ENCODE measurements at places on chromosomes 5 and 9.
A peak's percentile ranks its signal among the peaks of the same experiment; 100 is the strongest.

GRCh38 chr9:33041432-33042188 is 16.5 kb downstream of the DNAJA1 start:
- no peak for DNase-seq

- DNase-seq, result no peak
Measured at GRCh38 chr9:68832861-68833518, 128.0 kb downstream of the PIP5K1B start.

- DNase-seq, result peak; percentile 48
Measured at GRCh38 chr9:82961504-82962125, 101.3 kb downstream of the RASEF start.

GRCh38 chr9:135514342-135515082 is 6.7 kb upstream of the LCN1 start:
- no peak for DNase-seq

GRCh38 chr9:120713257-120714087 is 798 bp downstream of the MEGF9 start:
- DNase-seq, result no peak

DNA sequence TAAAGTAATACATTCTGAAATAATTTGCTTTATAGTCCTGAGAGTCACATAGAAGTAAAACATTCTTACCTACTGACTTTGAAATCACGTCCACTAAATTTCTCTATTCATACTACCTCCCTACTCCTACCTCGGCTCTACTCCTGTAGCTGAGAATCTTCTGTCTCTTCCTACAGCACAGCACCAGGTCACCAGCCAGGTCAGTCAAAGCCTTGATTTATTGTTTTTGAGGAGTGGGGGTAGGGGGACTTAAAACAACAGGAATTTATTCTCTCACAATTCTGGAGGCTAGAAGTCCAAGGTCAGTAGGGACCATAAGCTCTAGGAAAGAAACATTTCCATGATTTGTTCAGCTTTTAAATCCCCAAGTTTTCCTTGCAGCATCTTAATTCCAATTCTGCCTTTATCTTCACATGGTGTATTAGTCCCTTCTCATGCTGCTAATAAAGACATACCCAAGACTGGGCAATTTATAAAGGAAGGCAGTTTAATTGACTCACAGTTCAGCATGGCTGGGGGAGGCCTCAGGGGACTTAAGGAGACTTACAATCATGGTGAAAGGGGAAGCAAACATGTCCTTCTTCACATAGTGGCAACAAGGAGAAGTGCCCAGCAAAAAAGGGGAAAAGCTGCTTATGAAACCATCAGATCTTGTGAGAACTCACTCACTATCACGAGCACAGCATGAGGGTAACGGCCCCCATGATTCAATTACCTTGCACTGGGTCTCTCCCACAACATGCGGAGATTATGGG is 49.6 kb upstream of the CCNG1 start:
- no peak for DNase-seq

DNA sequence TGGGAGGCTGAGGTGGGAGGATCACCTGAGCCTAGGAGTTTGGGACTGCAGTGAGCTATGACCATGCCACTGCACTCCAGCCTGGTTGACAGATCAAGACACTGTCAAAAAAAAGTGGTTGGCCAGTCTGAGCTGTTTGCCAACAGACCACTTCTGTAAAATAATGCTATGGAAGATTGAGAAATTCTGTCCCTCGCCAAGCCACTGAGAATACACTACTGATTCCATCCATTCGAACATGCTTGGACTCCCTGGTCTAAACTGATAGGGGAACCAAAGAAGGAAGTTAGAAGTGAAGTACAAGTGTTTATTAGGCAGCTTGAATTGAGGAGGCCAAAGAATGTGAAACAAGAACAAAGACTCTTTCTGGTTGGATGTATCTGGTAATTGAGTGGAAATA is 27.2 kb downstream of the ENC1 start:
- DNase-seq, result no peak

DNA sequence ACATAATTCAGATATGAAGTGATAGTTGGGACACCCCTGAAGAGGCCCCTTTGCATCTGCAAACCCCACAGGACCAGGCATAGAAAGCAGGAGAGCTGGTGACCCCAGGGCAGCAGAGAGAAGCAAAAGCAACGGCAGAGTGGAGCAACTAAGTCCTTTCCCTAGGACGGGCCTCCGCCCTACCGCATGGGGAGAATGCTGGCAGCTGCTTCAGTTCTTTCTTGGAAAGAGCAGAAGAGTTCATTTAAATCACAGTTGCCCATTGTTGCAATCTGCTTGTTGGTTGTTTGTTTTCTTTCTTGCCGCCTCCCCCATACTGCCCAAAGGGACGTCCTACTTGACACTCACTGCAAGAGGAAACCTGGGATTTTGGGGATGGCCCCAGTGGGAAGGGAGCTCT is 126.2 kb downstream of the ADAMTS16 start:
- no peak for DNase-seq

- peak; percentile 17 for DNase-seq
Measured at GRCh38 chr9:35690614-35691333, 1.0 kb upstream of the TPM2 start.

- no peak for DNase-seq
Measured at GRCh38 chr9:93642961-93643360, 66.6 kb downstream of the PHF2 start.

DNA sequence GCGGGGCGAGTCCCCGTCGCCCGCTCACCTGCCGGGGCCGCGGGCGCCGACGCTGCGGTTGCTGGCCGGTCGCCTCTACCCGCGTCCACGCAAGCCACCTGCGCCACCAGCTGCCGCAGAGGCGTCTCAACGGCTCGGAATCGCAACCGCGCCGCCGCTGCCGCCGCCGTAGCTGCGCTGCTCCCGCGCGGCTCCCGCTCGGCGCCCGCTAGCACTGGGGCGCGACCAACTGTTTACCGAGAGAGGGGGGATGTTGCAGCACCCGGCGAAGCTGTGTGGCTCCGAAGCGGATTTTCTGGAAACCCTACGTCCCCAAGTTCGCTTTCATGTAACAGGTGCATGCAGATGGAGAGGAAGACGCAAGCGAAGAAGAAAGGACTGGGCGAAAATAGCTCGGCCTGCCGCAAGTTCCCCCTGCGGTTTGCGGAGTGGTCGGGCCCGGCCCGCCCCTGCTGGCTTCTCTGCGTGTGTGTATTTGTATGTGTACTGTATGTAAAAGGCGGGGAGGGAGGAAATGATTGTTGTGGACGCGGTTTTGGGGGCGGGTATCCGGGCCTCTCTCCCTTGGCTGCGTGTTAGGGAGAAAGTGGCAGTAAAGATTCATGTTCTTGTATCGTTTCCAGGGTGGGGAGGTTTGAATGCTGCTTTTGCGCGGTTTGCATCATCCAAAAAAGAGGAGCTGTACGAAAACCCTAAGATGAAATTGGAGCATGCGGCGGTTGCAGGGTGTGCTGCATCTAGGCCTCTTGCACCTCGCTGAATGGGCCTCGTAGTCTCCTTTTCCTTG is at the start of gene PSIP1:
PSIP1 (minus strand) TSS at position 182 of the 787 bp plus-strand sequence. CDS start 782 bp downstream, outside the sequence.
- DNase-seq, result peak; percentile 88

DNA sequence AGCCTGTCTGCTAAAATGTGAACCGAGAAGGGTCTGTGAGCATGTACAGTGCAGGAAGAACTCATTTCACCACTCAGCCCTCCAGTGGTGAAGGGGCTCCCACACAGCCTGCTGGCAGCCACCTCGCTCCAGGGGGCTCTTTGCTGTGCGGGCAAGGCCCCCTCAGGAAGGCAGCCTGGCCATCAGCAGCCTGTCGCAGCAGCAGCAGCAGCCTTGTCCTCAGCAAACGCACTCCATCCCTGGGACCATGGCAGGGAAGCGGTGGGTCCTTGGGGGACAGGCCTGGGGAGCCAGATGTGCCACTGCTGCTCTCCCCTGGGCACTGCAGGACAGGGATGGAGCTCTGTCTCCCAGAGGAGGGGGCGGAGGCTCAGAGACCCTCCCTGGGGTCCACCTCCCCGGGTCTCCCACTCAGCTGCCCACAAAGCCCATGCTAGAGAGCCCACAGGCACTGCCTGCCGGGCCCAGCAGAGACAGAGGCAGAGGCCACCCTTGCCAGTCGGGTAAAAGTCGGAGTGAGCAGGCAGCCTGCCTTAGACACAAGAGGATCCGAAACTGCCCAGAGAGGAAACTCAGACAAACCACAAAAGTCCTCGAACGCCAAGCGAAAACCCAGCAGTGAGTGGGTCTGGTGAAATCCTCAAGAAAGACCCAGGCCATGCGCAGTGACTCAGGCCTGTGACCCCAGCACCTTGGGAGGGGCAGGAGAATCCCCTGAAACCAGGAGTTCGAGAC is 8.0 kb downstream of the BRD3 start:
- DNase-seq, result peak; percentile 30

DNA sequence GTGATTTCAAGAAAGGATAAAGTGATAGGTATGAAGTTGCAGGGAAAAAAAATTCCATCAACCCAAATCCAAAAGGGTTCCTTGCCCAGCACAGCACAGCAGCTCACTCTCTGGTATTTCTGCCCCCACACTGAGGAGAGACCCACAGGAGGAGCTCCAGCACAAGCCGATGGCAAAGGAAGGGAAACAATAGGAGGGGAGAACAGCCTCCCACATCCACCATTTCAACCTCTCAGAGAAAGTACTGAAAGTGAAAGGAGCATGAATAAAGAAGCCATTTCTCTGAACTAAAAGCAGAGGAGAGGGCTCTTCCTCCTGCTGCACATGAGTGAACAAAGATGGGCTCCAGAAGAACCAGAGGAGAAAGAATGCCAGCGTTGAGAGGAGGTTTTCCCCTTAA is 54.9 kb upstream of the ZSWIM6 start:
- no peak for DNase-seq

DNA sequence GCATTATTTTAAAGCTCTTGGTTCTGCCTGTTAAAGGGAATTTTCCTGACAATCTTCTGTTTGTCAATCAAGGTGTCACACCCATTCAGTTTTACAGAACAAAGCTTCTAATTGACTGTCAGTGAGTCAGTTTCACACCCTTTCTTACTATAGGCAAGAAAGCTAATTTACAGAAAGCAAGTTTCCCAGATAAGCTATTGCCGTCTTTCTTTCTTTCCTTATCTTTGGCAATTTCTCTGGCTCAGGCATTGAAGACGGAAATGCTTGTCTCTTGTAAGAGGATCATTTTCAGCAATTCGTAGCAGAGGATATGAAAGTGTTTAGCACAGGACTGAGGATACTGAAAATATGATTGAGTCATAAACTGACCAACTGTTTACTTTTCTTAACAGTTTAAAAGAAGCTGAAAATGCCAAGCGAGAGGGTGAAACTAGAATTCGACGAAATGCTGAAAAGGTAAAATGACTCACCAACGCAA is 27.0 kb downstream of the SPINK5 start:
- DNase-seq, result no peak

DNA sequence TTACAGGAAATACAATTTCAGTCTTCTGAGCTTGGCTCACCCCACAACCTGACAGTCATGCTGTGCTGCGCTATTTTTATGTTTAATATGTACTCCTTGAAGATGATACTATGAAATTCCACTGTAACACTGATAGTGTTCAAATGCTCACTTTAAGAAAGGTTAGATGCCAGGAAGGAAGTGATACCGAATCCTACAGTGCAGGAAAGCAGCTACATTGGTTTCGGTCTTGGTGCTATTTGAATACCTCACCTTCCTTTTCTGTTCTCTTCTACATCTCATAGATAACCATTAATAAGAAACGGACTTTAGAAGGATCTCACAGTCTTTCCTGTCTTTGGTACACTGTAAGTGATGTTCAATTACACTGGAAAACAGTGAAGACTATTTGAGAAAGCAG is 117.6 kb downstream of the SEMA5A start:
- no peak for DNase-seq

GRCh38 chr5:181043285-181044092 is 3.4 kb downstream of the BTNL9 start:
- no peak for DNase-seq

GRCh38 chr5:62265648-62266112 is 40.3 kb upstream of the KIF2A start:
- DNase-seq, result no peak

- no peak for DNase-seq
Measured at GRCh38 chr9:137412431-137412830, 10.5 kb downstream of the EXD3 start.

DNA sequence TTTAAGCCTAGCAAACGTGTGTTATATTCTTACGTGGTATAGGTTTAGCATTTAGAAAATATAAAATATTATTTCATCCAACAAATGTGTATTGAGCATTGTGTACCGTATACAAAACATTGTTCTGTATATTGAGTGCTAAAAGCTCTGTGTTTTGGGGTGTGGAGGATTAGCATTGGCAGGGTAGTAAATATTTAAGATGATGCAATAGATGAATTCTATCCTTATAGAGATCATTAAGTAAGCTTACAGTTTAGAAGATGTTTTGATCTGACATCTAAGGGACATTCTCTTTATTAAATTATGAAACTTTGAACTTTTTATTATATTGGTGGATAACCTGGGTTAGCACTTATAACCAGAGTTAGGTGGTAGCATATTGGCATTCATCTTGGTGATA is 48.5 kb upstream of the GLIPR2 start:
- no peak for DNase-seq

DNA sequence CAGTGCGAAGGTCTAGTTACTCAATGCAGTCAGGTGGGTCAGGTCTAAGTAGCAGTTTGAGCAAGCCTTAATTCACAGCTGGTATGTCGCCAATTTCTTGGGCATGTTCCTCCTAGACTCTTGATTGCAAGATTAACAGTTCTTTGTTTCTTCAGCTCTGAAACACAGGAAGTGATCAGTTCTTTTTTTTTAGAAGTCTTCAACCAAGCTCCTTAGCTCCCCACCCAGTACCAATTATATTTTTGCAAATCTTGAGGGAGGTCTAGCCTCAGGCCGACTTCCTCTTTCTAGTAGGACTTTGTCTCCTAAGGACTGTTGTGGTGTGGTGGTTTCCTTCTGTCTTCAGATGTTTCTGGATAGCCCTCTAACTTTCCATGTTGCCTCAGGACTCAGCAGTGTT is 2054.2 kb downstream of the MAT2B start:
- no peak for DNase-seq

- DNase-seq, result no peak
Measured at GRCh38 chr5:14186059-14186830, 43.1 kb downstream of the TRIO start.

DNA sequence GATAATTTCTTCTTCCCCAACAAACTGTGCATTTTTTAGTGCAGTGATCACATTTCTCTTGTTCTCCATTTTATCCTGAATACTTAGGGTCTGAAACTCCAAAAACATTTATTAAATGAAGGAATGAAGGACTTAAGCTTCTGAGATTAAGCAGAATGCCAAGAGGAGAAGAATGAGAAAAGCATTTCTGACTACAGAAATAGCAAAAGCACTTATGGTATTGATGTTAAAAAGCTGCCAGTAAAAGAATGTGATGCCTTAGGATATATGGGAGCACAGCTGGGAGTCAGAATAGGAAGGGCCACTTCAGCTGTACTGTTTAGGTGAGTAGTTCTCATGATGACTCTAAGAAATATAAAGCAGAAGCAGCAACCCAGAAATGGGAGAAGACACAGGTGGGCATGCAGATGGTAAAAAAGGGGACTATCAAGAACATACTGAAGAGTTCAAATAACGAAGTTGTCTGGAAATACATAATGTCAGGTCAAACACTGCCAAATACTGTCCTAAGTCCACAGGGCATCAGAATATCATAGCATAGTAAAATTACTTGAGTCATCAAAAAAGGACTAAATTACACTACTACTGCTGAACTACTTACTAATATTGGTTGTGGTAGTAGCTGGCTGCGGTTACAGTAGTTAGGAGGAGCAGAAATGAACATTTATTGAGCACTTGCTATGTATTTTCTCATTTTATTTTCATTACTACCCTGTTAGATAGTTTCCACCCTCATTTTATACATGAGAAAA is 132.7 kb downstream of the MAPKAP1 start:
- DNase-seq, result no peak
